ENCODE measurements at places on chromosomes 5 and 9. TPM values are rescaled to one million over a fixed set of nuclear protein-coding genes. Genes with fewer than 3 reads are reported as not detected.

- DNase-seq, result no peak
Observed at GRCh38 chr5:78547731-78548615, 100.6 kb downstream of the LHFPL2 start.

Gene TAF11L14
- not detected for total RNA-seq

Gene SLIT3
- total RNA-seq, result 30.7 TPM

Gene PLCXD3
- total RNA-seq, result 6.6 TPM

DNA sequence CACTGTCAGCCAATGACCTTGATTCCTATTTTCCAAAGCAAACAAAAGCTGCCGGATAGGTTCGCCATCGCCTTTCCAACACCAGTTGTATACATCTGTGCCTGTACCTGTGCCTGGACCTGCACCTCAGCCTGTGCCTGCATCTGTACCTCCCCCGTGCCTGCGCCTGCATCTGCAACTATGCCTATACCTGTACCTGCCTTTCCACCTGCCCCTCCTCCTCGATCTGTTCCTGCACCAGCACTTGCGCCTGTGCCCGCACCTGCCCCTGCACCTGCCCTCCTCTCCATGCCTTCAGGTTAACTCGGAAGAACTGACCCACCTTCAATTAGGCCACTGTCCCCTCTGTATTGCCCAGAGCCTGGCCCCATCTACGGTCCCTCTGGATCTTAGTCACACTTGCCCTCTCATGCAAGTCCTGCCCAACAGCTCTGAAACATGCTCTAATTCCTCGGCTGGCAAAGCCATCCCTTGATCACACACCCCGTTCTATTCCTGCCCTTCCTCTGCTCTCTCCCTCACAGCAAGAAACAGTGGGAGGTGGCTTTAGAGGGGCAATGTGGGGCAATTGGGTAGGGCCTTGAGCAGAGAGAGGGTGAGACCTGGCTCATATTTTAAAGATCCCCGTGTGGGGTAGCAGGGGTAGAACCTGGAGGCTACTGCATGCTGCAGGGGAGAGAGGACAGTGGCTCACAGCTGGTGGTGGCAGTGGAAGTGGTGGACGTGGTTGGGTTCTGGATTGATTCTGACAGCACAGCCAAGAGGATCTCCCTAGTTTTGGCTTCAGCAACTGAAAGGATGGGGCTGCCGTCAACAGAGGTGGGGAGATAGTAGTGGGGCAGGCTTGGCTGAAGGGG, 59.6 kb upstream of the PHYKPL start:
- no peak for DNase-seq

DNA sequence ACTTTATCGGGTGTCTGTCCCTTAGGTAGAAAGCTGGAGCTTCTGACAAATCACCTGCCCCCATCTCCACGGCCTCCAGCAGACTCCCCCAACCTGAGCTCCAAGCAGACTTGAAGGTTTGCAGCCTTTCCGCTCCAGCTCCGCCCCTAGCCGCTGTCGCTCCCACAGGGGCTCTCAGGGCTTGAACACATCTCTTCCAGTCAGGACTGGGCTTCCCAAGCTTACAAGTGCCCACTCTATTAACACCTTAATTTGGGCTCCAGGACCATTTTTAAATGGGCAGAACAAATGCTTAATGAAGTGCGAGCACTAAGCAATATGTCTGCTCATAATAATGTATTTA, 17.2 kb upstream of the SLC25A51 start:
- DNase-seq, result no peak

- no peak for DNase-seq
Observed at GRCh38 chr5:134131165-134131564, 16.7 kb downstream of the TCF7 start.

DNA sequence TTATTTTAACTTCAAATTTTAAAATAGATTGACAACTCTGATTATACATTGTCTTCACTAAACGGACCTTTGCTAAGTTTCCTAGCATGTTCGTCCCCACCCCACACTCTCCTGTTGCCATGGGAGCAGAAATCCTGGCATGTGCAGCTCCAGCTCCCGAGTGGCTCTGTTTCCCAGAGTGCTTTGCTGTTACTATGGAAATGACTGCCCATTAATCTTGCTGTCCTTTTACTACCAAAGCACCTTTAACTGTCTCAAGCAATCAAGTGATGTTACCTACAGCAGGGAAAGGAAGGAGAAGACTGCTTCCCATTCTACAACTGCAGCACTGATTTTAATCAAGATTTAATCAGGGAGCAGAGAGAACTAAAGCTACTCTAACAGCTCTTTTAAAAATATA, 212.0 kb upstream of the KIF2A start:
- DNase-seq, result no peak

Gene FGF10
- total RNA-seq, result 13.9 TPM

Gene RASEF
- total RNA-seq, result not detected

DNA sequence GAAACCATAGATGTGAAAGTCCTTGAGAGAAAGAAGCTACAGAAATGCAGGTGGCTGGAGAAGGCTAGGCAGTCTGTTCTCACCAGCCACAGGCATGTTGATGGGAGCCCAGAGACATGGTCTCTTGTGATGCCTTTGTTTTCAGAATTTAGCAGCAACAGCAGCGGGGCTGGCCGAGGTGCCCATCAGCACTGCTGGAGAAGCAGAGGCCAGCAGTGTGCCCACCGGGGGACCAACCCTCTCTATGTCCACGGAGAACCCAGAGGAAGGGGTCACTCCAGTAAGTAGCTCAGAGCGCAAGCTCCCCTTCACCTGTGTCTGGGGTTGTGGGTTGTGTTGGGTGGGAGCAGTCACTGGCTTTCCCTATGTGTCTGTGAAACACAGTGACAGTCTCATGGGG, 59.6 kb downstream of the COL15A1 start:
- no peak for DNase-seq

Gene CARD6
- 16.7 TPM for total RNA-seq

- no peak for DNase-seq
Observed at GRCh38 chr5:138807182-138807581, 54.0 kb downstream of the CTNNA1 start.

- no peak for DNase-seq
Observed at GRCh38 chr5:80955082-80955590, 5.0 kb upstream of the RASGRF2 start.

Gene CNTNAP3
- total RNA-seq, result 23.9 TPM

Gene SOHLH1
- not detected for total RNA-seq

Gene THBS4
- 3.5 TPM for total RNA-seq

Gene OR1J4
- total RNA-seq, result not detected

DNA sequence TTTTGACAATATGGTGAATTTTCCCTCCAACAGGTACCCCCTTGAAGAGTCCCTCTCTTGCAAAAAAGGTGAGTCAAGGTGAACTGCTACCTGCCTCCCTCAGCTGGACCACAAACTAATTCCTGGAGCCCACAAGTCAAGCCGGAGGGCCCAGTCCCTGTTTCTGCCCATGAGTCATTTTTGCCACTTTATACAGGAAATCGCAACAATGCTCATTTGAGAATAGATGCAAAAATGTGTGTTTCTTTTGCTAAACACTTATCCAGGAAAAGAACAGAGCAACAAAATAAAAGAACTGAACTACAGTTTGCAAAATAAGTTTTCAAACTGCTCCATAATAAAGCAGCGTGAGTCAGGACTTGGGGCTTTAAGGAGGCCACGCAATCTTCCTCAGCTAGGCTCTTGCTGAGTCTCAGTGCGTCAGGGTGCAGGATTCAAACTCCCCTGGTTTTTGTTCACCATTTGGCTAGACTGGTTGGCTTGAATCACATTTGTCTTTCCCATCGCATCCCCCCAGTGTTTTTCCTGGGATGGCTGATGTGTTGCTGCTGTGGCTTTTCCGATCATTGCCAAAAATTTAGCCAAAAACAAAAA, 102.7 kb downstream of the GOLPH3 start:
- no peak for DNase-seq

DNA sequence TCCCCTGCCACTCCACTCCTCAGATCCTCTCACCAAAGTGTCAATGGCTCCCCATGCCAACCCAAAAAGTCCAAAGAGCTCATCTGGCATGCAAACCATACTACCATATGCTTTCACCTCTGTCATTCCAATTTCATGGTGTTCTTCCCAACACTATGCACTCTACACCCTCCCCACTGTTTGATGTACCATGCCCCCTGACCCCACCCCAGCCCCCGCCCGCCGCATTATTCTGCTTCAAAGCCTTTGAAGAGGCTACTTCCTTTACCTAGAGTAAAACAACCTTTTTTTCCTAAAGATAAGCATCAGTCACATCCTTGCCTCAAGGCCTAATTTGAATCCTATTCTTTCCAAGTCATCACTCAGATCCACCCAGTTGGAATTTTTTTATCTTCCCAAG, 226.3 kb downstream of the DEPDC1B start:
- no peak for DNase-seq

DNA sequence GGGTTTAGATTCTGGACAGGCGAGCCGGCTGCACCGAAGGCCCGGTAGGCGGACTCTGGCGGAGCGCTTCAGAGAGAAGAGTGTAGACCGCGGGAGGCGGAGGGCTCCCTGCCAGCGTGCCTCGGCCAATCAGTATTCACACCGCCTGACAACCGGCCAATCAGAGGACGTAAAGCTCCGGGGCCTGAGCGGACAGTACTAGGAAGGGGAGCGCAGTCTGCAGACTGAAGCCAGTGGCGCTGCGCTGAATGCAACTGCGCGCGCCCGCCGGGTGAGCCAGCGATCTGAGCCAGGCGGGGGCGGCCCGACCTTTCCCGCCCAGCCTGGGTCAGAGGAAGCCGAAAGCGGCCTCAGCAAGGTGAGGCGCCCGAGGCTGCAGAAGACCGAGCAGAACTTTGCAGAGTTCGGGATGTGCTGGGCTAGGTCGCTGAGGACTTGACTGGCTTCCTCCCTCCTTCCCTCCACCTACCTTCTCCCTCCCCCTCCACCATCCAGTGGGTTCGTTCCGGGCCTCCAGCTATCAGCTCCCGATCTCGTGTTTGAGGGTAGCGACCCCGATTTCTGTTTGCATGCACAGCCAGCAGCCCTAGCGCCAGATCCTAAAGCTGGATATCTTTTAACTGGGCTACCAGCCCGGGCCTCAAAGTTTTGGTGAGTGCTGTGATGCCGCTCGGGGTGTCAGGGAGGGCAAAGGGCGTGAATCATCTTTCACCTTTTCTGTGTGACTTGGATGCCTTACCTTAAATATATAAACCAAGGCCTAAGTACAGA, at the start of gene DMRT2:
TSS of gene DMRT2 (plus strand) at position 233 of the 771 bp plus-strand sequence. CDS start 1,257 bp downstream, outside the sequence.
- peak; percentile 92 for DNase-seq

Gene SHOC1
- 0.33 TPM for total RNA-seq

DNA sequence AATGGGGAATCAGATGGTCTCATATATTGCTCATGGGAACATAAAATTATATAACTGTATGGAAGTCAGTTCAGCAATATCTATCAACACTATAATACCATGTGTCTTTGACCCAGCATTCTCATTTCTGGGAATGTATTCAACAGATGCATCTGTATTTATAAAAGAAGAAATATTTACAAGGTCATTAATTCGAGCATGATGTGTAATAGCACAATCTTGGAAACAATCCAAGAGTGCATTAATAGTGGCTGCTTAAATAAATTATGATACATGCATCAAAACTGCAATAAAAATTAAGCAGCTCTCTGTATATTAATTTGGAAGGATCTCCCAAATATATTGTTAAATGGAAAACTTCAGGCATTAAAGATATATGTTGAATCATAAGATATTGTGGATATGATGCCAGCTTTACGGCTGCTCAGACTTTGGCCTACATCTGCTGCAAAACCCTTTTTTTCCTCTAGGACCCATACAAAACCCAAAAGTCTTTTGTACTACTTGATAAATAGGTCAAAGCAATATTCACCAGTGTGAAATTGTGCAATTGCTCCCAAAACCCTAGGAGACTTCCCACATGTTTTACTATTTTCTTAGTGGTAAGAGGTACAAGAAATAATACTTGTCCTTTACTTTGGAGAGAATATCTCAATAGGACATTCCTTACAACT, 45.3 kb upstream of the ISOC1 start:
- no peak for DNase-seq

GRCh38 chr5:64312491-64312890, 146.8 kb downstream of the RNF180 start:
- DNase-seq, result no peak

DNA sequence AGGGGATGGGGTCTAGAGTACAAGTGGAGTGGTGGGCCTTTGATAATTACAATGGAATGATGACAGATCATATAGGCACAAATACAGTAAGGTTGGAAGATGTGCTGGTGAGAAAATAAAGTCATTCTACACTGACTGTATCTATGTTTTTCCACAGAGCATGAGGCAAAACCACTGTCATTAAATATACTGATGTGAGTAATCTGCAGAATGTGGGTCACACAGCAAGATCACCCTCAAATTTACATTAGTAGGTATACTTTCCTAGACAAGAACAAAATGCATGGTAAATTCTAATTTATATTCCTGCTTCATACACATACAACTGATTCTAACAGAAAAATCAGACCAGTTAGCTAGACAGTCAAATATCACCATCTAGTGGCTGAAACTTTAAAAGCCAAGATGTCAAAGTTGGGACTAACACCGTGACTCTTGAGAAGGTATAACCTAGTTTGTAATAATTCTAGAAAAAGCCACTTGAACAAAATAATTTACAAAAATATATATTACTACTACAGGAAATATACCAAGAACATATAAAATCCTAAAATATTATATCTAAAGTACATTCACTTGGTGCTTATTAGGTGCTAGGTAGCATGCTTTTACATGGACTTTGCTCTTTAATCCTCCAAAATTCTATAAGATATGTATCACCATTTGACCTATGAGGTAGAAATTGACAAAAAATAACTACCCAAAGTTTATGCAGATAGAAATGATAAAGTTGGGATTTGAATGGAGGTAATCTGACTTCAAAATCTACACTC, 19.5 kb downstream of the TTC33 start:
- no peak for DNase-seq

DNA sequence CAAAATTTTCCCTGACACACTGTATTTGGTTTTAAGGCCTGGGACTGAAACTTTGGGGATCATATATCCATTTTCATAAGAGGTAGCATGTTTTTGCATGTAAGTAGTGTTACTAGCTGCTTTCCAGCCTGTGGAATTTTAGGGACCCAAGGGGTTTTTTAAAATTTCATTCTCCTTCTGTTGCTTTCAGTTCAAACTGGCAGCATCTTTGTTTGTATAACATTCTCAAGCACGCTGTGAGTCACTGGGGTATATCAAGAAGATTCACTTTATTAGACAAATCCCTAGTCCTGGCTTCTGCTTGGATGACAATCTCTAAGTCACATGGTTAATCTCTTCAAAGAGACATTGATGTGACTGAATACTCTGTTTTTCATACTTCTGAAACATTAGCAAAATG, 479.0 kb downstream of the CYLC2 start:
- no peak for DNase-seq

DNA sequence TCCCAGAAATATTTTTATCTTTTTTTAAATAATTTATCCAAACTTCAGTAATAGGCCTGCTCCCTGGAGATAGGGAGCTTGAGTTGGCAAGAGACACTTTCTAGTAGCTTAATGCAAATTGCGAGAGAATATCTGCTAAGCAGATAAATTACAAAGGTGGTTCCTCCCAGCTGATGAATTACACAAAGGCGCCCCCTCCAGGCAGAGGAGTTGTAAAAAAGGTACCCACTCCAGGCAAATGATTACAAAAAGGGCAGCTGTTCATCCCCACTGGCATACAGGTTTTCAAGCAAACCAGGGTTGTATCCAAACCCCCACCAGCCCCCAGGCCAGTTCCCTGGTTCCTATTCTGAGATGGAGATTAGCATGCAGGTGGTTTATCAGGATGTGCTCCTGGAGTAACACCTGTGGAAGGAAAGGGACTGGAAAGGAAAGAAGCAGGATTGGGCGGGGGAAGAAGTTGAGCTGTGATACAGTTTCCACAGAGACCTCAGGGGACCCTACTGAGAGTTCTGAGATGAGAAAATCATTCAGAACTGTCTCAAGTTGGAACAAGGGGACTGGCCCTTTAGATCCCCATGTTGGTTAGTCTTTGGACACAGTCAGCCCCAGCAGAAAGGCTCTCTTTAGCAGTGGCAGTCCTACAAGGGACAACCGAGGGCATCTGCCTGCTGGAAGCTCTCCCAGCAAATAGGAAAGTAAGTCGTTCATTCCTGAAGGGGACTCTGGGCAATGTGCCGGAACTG, 25.5 kb downstream of the ESM1 start:
- DNase-seq, result no peak

Measured in breast epithelium (tissue), 4 donors.